ENCODE measurements at places on chromosomes 7 and 10.

DNA sequence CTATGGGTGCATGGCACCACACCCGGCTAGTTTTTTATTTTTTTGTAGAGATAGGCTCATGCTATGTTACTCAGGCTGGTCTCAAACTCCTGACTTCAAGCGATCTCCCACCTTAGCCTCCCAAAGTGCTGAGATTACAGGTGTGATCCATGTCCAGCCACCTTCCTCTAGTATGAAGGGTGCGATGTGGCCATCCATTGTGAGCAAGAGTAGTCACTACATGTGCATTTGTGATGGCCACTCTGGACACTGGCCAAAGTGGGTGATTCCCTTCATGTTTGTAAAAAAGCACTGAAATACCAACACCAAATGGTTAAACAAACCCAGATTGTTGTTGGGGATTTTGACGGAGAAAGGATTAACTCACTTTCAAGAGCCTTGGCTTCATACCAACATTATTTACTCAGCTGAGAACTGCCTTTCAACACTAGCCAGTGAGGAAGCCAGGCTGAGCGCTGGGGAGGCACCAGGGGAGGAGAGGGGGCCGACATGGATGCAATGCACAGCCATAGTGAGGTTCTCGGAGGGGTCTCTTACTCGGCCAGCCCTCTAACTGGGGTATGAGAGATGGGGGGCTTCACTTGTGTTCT is 198.1 kb upstream of the LYZL2 start:
- no peak for DNase-seq

DNA sequence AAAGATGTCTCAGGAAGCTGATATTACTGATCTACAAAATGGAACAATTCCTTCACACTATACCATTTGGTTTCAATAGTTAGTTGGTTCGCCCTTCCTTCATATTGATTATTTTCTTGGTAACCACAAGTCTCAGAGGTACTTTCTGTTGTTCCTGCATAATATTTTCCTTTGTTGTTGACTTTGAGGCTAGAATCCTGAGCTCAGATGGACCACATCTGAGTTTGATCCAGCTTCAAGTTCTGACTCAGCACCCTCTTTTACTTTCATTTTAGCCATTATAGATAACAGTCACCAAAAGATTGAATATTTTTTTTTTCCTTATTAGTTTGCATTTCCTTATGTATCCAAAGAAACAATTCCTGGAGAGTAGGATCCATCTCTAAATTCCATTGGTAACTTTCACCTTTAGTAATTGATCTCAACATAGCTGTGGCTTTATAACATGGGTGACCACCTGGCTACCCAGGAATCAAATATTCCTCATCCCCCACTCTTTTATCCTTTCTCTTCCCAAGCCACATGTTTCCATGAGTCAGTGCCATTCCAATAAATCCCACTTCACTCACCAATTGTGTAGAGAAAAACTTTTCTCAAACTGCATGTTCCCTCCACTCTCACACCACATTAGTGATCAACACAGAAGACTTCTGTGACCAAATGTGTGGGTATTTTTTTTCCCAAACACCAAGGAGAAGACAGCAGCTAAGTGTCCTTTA is 9.7 kb upstream of the ABCA13 start:
- DNase-seq: no peak

DNA sequence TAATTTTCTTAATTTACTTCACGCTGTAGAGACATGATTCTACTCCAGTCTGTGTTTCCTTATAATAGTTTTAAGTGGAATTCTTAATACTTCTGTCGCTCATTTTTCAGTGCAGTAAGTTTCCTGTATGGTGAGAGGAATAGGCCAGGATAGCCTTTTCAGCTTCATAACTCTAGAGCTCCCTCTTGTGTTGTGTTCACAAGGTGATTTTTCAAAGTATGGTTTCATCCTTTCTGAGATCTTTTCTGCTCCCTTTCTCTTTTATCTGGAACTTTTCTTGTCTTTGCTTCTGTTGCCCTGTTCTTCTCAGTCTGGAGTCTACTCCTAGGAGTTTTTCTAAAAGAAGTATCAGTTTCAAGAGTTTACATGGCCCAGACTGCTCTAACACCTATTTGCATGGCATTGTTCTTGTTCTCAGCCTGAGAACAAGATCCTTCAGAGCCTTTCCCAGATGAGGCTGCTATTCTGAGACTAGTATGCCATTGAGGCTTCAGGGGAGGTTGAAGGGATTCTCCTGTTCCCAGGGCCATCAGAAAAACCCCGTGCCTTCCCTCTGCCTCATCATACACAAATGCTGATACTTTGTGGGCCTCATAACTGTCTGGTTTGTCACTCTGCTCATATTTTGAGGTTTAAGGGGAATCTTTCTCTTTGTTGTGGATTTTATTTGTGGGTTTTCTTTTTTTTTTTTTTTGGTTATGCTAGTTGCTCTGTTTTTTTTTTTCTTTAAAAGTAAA is 21.8 kb downstream of the NET1 start:
- no peak for DNase-seq

GRCh38 chr10:46267132-46267985 is 19.4 kb upstream of the ANTXRL start:
- no peak for DNase-seq

DNA sequence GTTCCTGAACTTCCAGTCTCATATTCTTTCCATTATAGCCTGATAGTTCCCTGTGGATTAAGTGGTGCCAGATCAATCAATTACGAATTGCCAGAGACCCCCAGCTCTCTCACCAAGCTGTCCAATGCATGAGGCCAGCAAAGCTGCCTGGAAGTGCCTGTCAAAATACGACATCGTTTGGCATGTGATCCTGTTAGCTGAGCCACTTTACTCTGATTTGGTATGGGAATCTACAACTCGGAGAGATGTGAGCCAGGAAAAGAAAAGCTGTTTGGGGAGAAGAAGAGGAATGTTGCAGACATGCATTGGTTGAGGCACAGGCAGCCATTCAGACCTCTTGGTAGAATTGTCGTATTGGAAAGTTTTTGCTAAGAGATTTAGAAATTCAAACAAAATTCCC is 3.9 kb downstream of the SNX10 start:
- DNase-seq: no peak

DNA sequence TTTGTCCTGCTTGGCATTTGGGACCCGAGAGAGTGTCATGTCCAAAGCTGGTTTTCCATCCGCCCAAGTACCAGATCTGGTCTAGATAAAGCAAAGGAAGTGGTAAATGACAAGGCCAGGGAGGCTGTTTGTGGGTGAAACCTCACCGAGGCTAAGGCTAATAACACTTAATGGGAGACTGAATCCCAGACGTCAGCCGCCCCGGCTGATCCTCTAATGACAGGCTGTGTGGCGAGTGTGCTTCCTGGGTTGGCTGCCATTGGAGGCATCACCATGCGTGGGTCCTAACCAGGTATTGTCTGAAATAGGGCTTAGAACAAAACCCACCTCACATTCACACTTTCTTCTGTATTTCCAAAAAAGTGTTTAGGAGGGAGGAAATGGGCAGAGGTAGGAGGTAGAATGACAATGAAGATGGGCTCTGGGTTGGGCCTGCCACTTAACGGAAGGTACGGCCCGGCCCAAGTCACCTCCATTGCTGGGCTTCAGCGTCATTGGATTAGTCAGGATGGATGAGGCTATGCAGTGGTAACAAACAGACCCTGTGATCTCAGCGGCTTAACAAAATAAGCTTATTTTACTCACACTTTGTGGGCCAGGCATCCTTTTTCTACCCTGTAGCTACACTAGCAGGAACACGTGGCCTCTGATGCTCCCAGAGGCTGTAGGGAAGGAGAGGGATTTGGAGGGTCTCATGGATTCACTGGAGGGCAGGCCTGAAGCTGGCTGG is 59.7 kb downstream of the PROSER2 start:
- no peak for DNase-seq

DNA sequence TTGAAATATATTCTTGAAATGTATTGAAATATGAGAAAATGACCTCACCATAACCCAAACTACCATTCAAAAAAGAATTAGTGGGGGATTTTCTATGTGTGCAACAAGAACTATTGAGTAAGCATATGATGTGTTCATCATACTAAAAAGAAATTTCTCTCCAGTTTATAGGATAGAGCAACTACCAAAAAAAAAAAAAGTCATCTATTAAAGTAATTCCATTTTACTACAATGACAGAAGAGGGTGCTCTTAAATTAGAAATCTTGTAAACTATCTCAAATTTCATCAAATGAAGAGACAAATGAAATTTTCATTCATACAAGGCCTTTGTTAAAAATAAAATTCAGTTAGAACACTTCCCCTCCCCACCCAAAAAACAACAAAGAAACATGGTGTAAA is 195.4 kb upstream of the PLXDC2 start:
- no peak for DNase-seq

- DNase-seq: no peak
These were observed 301.2 kb downstream of the DPP6 start for GRCh38 chr7:154353355-154353767.

DNA sequence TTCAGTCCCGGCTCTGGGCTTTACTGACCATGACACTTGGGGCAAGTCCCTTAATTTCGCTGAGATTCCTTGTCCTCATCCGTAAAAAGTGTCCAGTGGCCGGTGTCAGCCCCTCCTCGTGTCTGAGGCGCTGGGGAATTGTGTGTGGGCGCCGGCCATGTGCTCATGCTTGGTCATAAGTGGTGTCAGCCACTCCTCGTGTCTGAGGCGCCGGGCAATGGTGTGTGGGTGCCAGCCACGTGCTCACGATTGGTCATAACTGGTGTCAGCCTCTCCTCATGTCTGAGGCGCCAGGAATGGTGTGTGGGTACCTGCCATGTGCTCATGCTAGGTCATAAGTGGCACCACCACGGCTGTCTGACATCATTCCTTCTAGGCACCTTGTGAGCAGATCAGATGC is 40.7 kb upstream of the DMBT1 start:
- DNase-seq: no peak

DNA sequence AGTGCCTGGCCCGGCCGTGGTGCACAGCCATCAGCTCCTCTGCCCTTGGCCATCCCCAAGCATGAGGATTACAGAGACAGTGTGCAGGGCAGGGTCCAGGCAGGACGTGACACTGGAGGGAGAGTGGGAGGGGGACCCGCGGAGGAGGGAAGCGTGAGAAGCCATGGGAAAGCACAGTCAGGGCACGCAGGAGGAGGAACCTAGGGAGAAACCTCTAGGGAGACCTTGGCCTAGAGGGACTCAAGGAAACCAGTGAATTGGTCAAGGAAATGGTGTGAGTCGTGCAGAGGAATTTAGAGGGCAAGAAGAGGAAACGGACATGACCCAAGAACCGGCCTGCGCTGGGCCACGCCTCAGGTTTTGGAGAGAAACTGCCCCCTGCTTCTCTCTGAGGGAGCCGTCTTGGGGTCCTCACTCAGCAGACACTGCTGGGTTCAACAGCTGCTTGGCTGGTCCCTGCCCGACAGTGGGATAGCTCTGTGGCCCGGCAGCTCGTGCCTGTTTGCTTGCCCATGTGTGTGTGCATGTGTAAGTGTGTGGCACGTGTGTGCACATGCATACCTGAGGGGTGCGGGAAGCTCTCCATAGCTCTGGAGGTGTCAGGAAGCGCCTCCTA is 3.2 kb downstream of the OPN4 start:
- no peak for DNase-seq

DNA sequence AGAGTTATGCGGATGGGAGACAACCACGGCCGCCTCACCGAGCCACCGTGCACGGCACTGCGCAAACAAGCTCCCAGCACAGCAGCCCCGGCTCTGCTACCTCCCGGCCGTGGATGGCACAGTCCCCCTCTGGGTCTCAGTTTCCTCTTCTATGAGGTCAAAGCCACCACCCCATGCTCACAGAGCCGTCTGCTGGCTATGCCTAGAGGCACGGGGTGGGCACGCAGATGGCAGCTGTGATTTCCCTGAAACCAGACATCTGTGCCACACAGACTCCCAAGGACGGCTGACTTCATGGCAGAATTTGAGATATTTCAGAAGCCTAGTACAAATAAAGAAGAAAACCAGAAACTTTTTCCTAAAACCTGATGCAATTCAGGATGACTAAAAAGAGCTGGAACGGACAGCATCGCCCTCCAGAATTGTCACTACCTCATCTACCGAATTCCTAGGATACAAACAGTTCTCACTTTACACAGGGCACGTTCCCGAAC is 73.2 kb downstream of the AMZ1 start:
- no peak for DNase-seq

DNA sequence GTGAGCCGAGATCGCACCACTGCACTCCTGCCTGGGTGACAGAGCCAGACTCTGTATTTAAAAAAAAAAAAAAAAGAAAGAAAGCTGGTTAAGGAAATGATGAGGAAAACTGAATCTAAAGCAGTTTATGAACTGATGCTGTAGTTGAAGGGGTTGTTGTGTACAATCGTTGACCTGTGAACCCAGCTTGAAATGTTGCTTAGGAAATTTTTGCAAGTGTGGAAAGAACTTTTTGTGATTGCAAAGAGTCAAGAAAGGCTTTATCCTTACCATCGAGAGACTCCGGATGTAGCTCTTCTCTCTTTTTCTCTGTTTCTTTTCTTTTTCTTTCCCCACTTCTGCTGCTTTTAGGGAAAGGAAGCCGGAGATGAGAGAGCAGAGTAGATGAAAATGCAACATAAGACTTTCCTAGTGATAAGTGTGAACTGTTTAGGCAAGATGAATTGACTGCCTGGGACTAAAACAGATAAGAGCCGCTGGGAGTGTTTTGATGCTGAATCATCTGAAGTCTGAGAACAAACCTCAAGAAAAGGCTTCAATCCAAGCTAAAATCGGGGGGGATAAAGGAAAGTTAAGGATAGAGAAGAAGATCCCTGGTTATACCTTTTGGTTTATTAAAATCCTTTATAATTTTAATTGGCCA is 69.0 kb downstream of the TAF3 start:
- DNase-seq: no peak

DNA sequence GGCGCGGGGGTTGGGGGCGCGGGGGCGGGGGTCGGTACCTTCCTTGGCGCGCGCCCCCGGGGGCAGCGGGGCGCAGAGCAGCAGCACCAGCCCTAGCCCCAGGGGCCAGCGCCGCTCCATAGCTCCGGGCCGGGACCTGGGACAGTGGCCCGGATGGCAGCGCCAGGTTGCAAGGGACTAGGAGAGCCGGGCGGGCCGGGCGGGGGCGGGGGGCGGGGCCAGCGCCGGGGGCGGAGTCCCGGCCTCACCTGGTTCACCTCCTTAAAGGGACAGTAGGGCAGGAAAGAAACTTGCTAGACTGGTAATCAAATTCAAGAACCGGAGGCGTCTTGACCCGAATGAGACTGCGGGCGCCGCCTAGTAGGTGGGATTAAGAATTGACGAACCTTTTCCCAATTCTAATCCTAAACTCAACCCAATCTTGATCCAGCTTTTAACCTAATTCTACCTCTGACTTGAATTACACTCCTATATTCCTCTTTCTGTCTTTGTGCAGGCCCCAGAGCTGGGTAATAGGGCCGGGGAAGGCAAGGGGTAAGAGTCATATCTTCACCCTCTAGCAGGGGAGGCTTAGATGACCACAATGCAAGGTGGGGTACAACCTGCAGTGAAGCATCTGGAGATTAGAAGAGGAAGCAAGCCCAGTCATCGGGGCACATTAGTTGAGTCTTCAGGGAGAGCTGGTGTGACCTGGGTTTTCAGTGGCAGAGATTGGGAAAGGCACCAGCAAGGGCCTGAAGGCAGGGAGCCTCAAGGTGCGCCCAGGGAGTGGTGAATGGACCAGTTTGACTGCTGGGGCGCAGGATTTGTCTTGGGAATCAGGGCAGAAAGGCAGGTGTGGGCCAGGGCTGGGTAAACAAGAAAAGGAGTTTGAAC is at the start of gene EPHA1:
Gene EPHA1 (minus strand): TSS at position 171 of the 876 bp plus-strand sequence. CDS start 51 bp downstream, at position 120.
- DNase-seq: no peak

All from activated CD8-positive, alpha-beta memory T cell treated with anti-CD3 and anti-CD28 coated beads for 4 hours (primary cell).